Activated effector memory CD4-positive, alpha-beta T cell treated with anti-CD3 and anti-CD28 coated beads, Interleukin-2, amount 50 U/mL, for 16 hours (primary cell): ENCODE measurements at places on chromosomes 12 and 14.
A peak's percentile ranks its signal among the peaks of the same experiment; 100 is the strongest.

DNA sequence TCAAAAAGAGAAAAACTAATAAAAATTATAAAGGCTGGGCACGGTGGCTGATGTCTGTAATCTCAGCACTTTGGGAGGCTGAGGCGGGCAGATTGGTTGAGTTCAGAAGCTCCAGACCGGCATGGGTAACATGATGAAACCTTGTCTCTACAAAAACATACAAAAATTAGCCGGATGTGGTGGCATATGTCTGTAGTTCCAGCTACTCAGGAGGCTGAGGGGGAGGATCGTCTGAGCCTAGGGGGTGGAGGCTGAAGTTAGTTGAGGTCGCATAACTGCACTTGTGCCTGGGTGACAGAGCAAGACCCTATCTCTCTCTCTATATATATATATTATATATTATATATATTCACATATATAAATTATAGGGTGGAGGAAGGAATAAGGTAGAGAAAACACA, 32.5 kb upstream of the ANO2 start:
- no peak for DNase-seq

GRCh38 chr12:6115389-6115788, 9.1 kb downstream of the VWF start:
- DNase-seq, result no peak

- peak; percentile 68 for DNase-seq
Measured at GRCh38 chr14:23300687-23301223, 1.9 kb downstream of the PPP1R3E start.

DNA sequence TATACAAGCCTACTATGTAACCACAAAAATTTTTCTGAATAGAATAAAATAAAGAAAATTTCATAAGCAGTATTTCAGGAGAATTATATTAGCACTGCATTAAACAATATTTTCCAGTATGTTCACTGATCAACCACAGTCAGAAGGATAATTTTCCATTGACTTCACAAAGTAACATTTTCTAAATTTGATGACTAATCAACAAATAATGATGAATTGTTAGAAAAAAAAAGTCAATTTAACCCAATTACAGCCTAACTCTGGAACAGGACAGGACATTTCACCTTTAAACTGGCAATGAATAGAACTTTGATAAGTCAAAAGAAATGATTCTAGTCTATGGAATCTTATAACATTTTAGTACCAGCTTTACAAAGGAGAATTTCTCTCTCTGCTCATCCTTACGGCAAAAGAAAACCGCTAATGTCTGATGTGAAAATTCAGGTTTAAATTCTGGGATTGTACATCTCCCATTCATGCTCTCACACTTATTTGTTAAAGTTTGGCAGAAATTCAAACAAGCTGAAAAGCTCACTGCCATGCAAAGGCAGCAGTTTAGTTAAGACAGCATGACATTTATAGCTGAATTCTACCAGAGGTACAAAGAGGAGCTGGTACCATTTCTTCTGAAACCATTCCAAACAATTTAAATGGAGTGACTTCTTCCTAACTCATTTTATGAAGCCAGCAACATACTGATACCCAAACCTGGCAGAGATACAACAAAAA, 84.5 kb downstream of the MDGA2 start:
- DNase-seq, result no peak

DNA sequence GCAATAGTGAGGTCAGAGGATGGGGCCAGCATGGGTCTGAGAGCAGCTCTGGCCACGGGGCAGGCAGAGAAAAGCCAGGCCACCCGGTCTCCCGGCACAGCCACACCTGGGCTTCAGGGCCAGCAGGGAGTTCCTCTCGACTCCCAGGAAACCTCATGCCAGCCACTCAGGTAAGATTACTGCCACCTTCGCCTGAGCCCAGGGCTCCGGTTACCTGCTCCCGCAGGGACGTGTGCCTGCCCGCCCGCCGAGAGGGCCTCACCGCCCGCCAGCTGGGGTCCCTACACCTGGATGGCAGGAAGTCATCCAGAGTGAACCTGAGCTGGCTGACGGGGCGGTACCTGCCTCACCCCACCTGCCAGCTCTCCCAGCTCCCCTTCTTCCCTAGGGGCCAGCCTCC, 7.3 kb downstream of the JAG2 start:
- no peak for DNase-seq

GRCh38 chr14:101496776-101497683, 64.3 kb upstream of the DIO3 start:
- DNase-seq, result peak; percentile 25
